Activated CD8-positive, alpha-beta memory T cell treated with anti-CD3 and anti-CD28 coated beads, Interleukin-2, amount 50 U/mL, for 48 hours (primary cell): ENCODE measurements at places on chromosomes 2 and 18.

DNA sequence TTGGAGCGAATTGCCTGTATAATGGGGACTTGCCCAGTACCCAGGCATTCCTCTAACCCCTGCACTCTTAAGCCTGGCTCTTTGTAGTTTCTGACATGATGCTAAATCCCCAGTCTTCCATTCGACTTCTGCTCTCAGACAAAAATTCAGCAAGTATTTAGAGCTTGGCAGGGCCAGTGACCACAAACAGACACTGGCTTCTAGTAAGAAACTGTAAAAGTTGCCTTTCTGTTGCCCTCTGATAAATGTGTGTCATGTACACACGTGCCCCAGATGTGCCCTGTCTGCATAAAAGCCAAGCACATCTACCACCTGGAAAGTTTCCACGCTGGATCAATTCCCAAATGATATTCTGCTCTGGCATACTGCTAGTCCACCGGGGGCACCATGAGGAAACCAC lies 18.0 kb downstream of the PAX3 start:
- no peak for DNase-seq

DNA sequence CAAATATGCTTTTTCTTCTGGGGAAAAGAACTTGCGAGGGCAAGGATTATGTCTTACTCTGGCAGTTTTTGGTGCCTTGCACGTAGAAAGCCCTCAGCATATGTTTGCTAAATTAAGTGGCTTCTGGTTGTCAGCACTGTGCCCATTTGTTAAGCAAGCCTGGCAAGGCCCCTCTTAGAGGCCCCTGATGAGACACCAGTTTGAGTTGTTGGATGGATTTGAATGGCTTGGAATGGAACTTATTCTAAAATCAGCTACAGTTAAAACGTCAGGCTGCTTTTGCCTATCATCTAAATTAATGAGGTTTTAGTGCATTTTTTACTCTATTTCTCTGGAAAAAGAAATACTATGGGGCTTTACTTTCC lies 28.2 kb downstream of the TMEM182 start:
- no peak for DNase-seq

DNA sequence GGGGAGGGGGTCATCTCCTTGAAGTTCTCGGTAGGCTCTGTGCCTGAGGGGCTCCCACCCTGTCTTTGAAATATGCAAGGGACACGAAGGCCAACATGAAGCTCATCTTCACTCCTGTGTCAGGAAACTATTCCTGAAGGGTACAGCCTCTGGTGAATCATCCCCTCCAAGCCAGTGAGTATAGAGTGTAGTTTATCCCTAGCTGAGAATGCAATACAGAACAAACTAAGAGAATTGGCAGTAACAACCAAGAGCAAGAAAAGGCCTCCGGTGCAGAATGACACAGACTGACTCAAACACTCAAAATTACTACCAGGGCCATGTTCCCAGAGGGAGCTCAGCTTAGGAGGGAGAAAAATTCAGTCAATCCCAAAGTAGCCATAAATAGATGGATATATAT lies 413.3 kb downstream of the BCL11A start:
- no peak for DNase-seq

DNA sequence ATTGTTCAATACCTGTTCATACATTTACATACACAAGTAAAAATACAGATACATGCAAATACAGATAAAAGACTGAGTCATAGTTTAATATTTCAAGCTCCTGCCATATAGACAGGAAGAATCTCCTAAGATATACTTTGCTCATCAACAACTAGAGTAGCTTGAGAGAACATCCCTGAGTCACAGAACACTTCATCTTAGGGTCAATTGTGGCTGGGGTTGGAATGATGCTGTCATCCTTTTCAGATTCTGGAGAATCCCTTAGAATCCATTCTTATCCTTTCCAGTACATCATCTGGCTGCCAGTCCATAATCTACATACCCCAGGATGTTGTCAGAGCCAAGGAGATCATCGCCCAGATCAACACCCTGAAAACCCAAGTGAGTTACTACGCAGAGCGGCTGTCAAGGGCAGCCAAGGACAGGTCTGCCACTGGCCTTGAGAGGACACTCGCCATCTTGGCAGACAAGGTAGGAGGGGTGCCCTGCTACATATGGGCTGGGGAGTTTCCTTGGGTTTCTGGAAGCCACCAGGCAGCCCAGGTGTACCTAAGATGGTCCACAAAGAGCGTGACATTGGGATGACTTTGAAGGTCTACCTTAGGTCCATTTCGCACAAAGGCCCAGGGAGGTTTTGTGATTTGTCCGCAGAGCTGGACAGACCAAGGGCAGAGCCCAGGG lies 55.7 kb downstream of the COA5 start:
- no peak for DNase-seq

- DNase-seq = no peak
Observed at GRCh38 chr2:216851486-216852090, 8.3 kb downstream of the TNP1 start.

DNA sequence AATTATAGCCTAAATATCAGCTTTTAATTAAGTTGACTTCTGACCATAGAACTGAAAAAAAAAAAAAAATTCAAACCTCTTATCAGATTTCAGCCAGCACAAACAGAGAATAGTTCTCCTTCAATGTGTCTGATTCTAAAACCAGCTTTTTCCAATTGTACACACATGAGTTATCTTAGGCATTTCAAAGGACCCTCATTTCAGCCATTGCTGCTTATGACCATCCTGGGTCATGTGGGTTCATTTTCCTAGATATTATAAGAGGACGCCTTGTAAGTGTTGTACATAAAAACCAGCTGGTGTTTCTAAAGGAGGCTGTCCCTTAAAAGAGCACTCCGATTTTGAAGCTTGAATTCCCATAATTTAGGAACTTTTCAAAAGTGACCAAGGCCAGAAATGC lies 62.3 kb upstream of the DYNC1I2 start:
- DNase-seq = no peak

- no peak for DNase-seq
Observed at GRCh38 chr2:157902692-157903091, 26.6 kb upstream of the ACVR1 start.

DNA sequence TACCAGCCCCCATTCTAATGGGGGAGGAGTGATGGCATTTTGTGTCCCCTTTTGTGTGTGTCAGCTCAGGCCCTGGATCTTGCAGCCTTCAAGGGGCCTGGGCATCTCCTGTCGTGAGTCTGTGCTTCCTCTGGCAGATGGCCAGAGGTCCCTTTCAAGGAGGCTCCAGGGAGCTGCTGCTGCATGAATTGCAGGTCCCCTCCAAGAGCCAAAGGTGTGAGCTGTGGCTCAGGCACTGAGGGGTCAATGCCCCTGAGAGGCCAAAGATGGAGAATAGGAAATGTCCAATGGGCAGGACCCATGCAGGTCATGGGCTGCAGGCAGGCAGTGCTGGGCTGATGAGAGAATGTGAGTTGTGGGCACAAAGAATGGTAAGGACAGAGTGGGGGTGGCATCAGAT lies 10.4 kb downstream of the MAB21L4 start:
- no peak for DNase-seq

DNA sequence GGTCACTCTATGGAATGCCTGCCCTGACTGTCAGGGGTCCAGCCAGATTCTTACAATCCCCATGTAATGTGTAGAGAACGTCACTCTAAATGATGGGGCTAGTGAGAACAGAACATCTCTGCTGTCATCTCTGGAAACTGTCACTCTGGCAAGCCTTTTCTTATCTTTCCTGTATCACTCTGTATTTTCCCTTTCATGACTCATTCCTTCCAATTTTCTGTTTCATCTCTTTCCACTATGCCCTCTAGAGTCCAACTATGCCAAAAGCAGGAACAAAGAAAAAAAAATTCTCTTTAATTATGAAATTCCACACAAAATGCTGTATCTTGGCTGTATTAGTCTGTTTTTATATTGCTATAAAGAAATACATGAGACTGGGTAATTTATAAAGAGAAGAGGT lies 608.8 kb downstream of the ADCYAP1 start:
- no peak for DNase-seq

- no peak for DNase-seq
Observed at GRCh38 chr18:2848247-2849246, 1.7 kb downstream of the EMILIN2 start.

- no peak for DNase-seq
Observed at GRCh38 chr18:9810994-9811705, 74.6 kb upstream of the TXNDC2 start.

- peak; percentile 48 for DNase-seq
Observed at GRCh38 chr2:70981866-70982810, 3.7 kb downstream of the ANKRD53 start.

- no peak for DNase-seq
Observed at GRCh38 chr2:207849443-207849842, 79.7 kb upstream of the FZD5 start.

- DNase-seq = no peak
Observed at GRCh38 chr2:179165356-179166000, 99.2 kb downstream of the SESTD1 start.

- no peak for DNase-seq
Observed at GRCh38 chr2:45047301-45047700, 38.0 kb upstream of the SIX2 start.

DNA sequence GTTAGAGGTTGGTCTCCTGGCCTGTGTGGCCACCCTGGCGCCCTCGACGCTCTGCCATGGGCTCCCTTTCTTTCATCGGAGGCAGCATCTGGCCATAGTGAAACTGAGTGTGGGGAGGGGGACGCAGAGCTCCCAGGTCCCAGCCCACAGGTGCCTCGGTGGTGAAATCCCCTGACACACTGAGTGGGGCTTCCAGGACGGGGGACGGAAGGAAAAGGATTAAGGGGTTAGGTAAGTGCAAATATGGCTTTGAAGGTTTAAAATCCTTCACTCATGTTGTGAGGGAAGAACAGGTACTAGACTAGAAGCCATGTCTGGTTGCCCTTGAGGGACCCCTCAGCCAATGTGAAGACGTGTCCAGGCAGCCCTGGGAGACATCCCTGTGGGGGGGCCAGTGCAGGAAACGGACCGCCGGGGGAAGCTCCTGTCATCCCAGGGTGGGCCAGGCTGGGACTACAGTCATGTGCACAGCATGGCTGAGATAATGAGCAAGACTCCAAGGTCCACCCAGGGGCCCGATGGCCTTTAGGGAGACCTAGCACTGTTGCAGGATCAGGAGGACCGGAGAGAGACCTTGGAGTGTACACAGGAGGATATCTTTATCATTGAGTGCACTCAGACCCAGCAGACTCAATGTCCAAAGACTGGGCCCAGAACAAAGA lies 36.3 kb downstream of the RTP5 start:
- DNase-seq = peak; percentile 39

DNA sequence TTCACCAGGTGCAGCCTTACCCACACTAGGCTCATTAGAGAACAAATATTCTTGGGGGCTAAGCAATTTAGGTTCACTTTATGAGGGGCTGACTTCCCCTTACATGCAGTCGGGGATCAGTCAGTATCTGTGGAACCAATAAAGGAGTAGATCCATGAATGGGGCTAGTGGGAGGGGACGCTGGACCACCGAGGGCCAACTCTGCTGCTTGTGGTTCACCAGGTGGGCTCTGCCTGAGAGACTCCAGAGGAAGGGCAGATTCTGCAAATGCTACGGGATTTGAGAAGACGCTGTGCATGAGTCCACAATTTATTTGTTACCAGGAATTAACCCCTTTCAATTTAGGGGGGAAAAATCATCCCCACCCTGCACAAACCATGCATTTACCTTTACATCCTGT lies 15.9 kb upstream of the HAAO start:
- no peak for DNase-seq

GRCh38 chr2:121689356-121689755 lies 40.1 kb upstream of the CLASP1 start:
- DNase-seq = peak; percentile 34

DNA sequence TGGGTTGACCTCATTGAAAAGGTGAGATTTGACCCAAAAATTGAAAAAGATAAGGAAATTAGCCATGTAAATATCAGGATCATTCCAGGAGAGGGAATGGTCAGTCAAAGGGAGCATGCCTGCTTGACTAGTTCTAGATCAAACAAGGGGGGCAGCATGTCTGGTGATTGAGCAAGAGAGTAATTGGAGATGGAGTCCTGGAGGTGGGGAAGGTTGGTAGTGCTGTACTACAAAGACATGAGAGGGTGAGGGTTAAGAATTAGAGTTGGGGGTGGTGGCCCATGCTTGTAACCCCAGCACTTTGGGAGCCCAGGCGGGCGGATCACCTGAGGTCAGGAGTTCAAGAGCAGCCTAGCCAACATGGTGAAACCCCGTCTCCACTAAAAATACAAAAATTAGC lies 2.0 kb downstream of the MRPL30 start:
- DNase-seq = no peak

DNA sequence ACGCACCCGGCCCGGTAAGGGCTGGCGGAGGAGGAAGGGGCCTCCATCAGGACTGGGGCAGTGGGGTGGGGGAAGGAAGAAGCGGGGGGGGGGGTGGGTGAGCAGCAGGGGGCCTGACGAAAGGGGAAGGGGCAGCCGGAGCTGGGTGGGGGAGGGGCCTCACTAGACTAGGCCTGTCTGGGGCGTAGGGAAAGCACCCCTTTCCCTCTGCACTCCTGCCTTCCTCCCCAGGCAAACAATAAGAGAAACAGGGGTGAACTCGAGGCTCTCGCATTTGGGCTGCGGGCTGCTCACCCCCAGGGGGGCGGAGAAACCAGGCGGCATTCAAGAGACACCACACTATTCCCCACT lies 82.7 kb upstream of the POMC start:
- peak; percentile 68 for DNase-seq

- no peak for DNase-seq
Observed at GRCh38 chr2:85778646-85779379, 25.0 kb downstream of the ATOH8 start.

GRCh38 chr18:36424741-36425142 lies 127.2 kb downstream of the FHOD3 start:
- DNase-seq = no peak

- peak; percentile 71 for DNase-seq
Observed at GRCh38 chr2:76197842-76198448, 487.2 kb upstream of the GCFC2 start.

- DNase-seq = no peak
Observed at GRCh38 chr2:101307950-101308431, 510 bp downstream of the RNF149 start.

DNA sequence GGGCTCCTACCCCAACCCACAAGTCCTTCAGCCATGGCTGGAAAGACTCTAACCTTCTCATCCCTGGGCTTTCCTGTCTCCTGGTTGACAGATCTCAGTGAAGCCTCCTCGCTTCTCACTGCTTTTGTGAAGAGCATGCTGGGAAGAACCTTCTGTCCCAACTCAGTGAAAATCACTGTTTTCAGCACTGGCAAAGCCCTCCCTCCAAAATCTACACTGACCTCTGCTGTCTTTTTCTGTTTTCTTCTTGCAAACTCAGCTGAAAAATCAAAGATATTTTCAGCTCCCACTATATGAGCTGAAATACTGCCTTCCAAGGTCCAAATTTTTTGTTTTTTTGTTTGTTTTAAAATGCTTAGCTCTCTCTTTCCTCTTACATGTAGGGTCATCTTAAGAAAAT lies 266.3 kb upstream of the AGAP1 start:
- DNase-seq = no peak
